Cortex of kidney (tissue), 1 donor: ENCODE measurements at places on chromosomes 7 and 10.

DNA sequence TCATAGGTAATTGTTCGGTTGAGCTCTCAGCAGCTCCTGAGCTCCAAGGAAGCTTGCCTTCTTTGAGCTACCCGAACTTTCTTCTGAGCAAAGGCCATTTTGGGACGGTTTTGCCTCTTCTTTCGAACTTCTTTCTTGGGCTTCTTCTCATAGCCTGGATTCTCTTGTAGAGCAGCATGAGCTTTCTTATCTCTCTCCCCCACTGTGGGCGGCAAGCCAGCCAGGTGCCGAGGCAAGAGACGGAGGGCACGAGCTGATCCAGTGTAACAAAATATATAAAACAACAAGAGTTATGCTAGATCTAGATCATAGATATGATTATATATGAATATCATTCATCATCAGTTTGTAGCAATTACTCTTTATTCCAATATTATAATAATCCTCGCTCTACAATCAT is 16.5 kb upstream of the KNDC1 start:
- DNase-seq, result no peak

GRCh38 chr7:66832531-66833351 is 88.3 kb upstream of the TMEM248 start:
- DNase-seq, result no peak

DNA sequence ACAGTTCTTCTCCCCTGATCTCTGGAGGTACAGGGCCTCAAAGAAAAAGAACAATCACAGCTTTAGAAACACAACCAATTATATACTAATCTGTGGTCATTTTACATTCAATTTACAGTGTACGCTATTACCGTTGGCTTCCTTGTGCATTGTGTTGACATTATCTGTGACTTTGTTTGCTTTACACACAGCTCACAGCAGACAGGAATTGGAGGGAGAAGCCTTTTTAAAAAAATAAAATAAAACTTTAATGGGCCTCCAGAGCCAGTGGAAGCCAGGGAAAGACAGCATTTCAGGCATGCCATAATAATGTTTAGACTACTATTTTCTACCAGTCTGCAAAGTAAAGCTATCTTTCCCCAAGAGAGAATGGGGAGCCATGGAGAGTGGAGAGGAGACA is 179.0 kb upstream of the ADO start:
- no peak for DNase-seq

DNA sequence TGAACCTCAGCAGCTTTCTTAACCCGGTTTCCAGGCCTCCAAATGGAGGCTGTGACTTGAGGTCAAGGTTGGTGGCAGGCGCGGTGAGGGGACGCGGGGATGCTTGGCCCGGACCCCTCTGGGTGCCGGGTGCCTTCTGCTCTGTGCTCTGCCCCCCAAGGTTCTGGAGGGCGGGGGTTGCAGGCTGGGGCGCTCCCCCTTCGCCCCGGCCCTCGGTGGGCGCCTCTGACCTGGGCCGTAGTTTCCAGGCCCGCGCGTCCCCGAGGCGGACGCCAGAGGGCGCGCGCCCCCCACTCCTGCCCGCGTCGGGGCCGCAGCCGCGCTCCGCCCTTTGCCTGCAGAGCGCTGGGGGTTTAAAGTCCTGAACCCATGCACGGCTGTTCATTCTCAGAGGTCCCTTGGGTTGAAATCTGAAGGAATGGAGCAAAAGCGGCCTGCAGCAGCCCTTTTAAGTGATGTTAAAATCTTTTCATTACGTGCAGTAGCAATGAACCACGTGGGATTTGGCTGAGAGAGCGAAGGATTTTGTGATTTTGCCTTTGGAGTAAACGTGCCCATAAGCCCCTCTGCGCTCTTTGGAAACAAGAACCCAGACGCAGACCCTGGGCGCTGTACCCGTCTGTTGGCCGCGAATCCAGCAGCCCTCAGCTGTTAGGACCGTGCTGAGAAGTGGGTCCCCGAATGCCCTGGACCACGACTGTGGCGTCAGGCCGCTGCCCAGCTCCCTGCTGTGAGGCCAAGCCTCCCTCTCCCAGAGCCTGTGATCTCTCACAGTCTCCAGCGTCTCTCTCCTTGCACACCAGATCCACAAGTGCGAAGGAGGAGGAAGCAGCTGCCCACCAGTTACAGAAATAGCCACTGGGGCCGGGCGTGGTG is 135.0 kb downstream of the ACTR3B start:
- no peak for DNase-seq

- DNase-seq, result no peak
Observed at GRCh38 chr7:14286036-14286435, 296.6 kb upstream of the ETV1 start.

DNA sequence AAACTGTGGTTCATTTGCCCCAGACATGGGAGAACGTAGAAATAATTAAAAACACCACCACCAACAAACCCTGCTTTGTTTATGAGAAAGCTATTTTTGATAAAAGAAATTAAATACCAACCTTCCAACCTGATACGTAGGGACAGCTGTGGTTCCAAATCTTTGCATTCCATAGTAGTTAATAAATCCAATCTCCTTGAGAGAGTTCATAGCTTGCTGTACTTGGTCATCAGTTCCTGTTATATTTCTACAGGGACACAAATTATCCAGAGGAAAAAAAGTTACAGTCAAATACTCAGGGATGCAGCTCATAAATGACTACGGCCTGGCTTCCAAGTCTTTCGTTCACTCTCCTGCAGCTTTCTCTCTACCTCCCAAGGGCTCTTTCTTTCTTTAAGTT is 41.1 kb downstream of the PUS7 start:
- DNase-seq, result no peak

GRCh38 chr10:70537398-70538194 is 59.0 kb downstream of the PALD1 start:
- no peak for DNase-seq

- no peak for DNase-seq
Observed at GRCh38 chr7:76514926-76515771, 4.8 kb downstream of the UPK3B start.

- DNase-seq, result no peak
Observed at GRCh38 chr10:89929282-89930026, 228.1 kb downstream of the KIF20B start.

DNA sequence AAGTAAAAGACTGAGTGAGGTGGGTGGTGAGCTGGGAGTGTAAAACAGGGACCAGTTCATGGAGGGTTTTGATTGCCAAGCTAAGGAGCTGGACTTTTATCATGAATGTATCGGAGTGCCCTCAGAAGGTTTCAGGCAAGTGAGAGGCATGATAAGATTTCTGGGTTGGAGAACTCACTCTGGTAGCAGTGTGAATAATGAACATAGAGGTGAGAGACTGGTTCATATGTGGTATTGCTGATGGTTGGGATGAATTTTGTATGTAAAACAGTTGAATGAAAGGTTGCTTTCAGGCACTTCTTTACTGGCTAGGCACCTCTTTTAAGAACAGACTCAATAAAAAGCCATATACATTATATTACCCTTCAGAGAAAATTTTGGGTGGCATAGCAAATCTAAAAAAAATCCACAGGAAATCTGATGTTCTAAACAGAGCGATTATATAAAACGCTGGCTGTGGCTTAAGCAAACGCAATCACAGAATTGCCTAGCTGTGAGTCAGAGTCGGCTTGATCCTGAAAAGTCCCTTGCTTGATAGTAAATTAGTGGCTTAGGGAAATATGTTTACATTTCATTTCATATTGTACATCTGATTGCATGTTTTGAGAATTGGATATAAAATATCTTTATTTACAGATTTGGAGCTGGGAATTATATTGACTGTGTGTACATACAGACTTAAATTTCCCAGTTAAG is 92.9 kb upstream of the HDAC9 start:
- no peak for DNase-seq

- no peak for DNase-seq
Observed at GRCh38 chr10:14302035-14302434, 28.7 kb downstream of the FRMD4A start.

DNA sequence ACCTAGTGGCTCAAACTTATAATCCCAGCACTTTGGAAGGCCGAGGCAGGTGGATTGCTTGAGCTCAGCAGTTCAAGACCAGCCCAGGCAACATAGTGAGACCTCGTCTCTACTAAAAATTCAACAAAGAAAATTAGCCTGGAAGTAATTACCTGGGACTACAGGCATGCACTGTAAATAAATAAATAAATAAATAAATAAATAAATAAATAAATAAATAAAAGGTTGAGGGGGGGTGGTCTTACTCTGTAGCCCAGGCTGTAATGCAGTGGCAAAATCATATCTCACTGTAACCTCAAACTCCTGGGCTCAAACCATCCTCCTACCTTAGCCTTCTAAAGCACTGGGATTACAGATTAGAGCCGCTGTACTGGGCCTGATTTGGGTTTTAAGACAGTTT is 50.5 kb downstream of the RALA start:
- no peak for DNase-seq

DNA sequence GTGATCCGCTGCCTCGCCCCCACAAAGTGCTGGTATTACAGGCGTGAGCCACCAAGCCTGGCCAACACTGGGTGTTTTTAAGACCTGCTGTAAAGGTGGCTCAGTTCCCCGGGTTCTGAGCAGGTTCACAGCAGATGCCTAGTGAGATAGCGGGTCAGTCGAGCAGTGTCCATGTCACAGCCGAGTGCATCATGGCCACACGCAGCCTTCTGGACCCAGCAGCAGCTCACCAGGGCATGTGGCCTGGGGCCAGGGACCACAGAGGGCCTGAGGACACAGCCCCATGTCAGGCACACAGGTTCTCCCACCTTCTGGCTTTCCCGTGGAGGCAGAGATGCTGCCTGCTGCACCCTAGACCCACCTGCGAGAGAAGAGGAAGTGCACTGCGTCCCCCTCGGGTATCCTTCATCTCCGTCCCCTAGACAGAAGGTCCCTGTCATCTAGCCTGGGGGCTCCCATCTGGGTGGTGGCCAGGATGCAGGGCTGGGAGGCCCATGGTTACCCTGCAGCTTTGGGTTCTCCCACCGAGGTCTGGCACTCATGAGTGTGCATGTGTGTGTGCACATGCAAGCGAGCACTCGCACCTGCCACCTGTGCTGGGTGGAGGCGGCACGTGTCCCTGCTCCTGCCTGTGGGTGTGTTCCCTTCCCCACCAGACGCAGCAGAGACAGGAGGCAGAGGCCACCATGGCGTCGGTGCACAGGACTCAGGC is 98.6 kb downstream of the NKX6-2 start:
- DNase-seq, result no peak

GRCh38 chr10:66832781-66833422 is 92.9 kb upstream of the LRRTM3 start:
- no peak for DNase-seq

GRCh38 chr7:128202287-128202957 is 38.7 kb upstream of the LEP start:
- DNase-seq, result no peak

DNA sequence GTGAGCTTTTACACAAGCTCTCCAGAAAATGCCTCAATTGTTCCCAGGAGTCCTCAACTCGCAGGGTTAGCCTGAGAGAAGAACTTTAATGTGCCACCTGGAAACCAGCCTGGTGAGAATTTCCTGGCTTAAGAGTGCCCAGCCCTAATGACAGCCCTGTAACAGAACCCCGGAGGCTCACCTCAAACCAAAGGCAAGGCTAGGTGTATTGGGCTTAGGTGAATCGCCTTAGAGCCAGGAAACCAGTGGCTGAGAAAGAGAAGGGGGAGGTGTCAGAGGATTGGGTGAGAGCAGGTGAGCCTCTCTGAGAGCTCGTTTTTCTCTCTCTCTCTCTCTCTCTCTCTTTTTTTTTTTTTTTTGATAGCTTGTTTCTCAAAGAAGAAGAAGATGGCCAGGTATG is 7.3 kb downstream of the OCM2 start:
- no peak for DNase-seq
